ENCODE measurements at places on chromosomes 6 and 20.

GRCh38 chr6:146950351-146950835 is 253.8 kb upstream of the STXBP5 start:
- no peak for DNase-seq

GRCh38 chr6:5506597-5506996 is 245.3 kb downstream of the FARS2 start:
- no peak for DNase-seq

GRCh38 chr6:50698546-50698945 is 14.8 kb upstream of the TFAP2D start:
- no peak for DNase-seq

DNA sequence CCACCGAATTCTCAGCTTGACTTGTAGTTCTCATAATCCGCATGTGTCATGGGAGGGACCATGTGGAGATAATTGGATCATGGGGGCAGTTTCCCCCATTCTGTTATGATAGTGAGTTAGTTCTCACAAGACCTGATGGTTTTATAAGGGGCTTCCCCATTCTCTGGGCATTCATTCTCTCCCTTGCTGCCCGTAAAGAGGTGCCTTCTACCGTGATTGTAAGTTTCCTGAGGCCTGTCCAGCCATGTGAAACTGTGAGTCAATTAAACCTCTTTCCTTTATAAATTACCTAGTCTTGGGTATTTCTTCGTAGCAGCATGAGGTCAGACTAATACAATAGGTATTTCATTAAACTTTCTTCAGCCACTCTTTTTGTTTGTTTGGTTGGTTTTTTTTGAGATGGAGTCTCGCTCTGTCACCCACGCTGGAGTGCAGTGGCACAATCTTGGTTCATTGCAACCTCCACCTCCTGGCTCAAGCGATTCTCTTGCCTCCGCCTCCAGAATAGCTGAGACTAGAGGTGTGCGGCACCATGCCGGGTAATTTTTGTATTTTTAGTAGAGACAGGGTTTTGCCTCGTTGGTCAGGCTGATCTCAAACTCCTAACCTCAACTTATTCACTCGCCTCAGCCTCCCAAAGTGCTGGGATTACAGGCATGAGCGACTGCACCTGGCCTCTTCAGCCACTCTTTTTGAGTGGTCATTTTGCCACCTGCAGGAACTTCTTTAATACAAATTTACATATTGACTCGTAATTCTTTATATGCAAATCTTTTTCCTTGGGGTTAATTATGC is 36.3 kb downstream of the GSTA2 start:
- no peak for DNase-seq

- DNase-seq = peak; percentile 42
These were observed 466.9 kb upstream of the NRSN1 start for GRCh38 chr6:23659125-23659524.
